ENCODE measurements at places on chromosomes 3 and 15.

DNA sequence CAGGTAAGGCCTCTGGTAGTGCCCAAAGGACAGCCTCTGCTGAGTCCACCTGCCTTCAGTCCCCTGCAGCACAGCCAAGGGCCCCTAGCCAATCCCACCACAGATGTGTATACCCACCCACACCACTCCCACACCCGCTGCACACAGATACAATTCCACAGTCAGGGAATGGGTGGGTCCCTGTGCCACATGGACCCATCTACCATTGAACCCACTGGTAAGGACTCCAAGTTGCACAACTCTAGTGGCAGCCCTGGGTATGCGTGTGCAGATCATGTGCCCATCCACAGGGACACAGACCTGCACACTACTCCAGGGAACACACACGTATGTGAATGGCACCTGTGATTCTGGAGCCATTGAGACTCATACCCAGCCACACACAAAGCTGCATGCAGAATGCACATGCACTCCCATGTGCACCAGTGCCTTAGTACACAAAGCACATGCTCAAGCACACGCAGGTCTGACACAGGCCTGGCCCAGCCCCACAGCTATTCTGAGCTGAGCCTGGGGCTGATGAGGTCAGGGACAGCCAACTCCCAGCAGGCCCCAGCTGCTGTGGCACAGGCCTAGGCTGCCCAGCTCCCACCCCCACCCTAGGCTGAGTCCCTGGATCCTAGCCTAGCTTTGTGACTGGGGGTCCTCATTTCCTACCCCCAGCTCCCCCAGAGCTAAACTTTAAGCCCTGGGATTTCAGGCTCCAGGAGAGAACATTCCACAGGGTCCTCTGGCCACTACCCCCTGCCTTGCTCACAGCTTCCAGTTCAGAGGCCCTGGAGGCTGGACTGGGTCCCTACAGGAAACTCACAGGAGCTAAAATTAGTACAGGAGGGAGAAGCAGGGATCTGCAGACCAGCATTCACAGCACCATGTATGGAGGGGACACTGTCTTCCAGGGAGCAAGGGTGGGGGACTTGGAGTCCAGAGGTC is 2.7 kb upstream of the ALS2CL start:
- DNase-seq = peak; percentile 33

DNA sequence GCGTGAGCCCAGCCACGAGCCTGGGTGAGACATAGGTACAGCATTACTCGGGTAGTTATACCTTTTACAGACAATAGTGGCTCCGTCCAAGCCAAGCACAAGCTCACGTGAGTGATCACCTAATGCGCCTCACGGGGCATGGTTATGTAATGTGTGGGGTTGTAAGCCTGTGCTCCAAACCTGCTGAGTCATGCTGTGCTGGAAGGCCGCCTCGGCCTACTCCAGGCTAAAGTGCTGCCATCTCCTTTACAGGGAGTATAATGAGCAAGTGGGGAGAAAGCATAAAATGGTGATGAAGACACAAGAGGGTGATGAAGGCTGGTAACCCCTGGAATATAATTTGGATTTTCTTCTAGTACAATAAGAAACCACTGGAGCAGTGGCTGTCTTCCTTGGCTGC is 175.8 kb upstream of the STT3B start:
- DNase-seq = peak; percentile 24

- DNase-seq = no peak
Measured at GRCh38 chr3:13451301-13451673, 28.8 kb upstream of the HDAC11 start.

DNA sequence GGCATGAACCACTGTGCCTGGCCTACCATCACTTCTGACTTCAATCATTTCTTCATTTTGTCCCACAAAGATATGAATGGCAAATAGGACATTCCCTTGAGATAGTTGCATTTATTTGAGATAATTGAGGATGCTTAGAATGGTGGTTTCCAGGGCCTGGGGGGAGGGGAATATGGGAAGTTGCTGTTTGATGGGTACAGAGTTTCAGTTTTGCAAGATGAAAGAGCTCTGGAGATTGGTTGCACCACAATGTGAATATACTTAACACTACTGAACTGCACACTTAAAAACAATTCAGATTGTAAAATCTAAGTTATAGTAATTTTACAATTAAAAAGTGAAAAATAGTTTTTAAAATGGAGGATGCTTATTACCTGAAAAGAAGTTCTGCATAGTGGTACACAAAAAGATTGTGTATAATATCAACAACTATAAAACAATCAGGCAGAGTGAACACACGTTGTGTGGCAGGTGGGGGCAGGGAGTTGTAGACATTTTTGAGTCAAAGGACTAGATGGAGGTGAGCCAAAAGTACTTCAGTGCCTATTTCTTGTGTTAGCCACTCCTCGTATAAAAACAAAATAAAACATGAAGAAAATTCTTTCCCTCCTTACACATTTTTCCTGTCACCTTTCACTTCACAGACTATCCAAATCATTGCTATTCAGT is 18.5 kb upstream of the RIOX2 start:
- no peak for DNase-seq

DNA sequence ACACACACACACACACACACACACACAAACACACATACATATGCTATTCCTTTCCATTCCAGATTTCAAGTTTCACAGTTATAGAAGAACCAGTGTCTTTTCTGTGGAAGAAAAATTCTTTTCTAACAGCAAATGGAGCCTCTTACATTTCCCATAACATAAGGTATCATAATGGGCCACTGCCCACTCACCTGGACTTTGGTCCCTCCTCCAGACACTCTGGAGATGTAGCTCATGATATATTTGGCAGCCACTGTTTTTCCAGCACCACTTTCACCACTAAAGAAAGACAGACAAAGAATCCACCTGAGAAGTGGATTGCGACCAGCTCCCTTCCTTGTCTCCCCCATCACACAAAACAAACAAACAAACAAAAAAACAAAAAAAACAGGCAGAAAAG is 29.8 kb downstream of the LDHAL6B start:
- DNase-seq = no peak

- DNase-seq = peak; percentile 72
Measured at GRCh38 chr3:149224736-149225594, 3.3 kb upstream of the CP start.

DNA sequence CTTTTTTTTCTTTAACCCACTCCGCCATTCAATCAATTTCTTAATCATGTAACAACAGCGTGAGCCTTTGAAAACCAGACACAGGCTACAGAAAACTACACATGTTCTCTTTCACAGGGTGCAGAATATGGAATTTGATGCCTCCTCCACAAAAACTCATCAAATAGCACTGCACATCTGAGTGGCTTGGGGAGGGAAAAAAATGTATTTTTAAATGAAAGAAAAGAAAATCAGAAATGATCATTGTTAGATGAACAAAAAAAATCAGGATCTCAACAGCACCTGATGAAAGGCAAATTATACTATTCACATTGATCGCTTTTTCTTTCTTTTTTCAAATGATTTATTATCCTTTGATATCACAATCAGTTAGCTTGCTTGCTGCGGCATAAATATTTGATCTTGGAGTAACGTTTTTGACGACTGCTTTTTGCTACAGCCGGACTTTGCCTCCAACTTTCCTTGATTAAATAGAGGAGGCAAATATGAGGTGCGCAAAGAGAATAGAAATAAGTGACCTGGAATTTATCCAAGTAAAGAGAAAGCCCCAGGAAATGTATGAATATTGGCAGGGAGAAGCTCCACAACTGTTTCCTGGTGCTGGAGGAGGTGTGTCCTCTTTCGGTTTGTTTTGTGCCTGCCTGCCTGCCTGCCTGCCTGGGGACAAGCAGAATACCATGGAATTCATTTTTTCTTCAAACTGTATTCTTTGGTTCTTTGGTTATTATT is 63.1 kb downstream of the EDEM1 start:
- DNase-seq = peak; percentile 22

- DNase-seq = no peak
Measured at GRCh38 chr3:101320475-101320874, at the start of gene IMPG2. TSS of gene IMPG2 (minus strand) at chr3:101320575. CDS start at chr3:101320372, 203 bp downstream.

DNA sequence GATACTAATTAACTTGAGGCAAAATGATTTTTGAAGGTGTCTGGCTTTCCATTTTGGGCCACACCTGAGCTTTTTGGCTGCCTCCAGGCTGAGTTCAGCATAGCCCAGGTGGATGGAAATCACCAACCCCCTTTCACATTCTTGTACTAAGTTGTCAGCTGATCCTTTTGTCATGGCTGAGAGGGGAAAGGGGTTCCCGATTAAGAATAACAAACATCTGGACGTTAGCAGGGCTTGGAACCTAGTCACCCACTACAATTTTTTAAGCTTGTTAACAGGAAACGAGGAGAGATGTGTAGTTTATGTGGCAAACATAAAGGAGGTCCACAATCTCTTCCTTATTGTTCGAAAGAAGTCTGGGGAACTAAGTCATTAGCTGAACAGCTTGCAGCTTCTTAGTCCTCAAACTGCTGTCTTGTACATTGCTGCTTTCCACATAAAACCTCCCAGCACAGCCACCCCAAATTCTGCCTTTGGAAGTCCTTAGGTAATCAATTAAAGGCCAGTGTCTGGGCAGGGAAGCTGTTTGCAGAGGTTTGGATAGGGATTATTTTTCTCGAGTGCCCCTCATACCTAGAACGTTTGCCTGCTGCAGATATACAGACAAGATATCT is 5.0 kb downstream of the NR2F2 start:
- no peak for DNase-seq

GRCh38 chr3:29186982-29187725 is 93.7 kb upstream of the RBMS3 start:
- DNase-seq = peak; percentile 89

GRCh38 chr15:37107744-37108380 is 7.5 kb upstream of the MEIS2 start:
- DNase-seq = no peak

GRCh38 chr3:10365791-10366190 is 44.9 kb upstream of the SEC13 start:
- peak; percentile 42 for DNase-seq

DNA sequence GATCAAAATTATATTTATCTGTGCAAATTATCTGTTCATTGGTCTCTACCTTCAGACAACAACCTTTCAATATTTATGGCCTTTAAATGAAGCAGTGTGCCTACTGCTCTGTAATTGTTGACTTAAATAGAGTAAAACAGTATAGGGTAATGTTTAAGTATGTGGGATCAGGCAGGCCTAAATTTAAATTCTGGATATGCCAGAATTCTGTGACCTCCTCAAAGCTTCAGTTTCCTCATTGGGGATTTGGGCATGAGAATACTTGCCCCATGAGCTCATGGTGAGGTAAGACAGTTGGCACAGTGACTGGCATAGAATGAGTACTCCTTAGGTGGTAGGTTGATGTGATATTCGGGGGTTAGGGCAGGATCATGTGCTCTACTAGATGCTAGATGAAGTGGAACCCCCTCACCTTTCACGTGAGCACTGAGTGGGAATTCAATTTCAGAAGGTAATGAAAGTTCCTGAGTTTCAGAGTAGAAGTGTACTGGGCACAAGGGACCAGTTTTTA is 14.9 kb downstream of the ARL8B start:
- no peak for DNase-seq

Measured in fibroblast of skin of abdomen (primary cell).